ENCODE measurements at places on chromosomes 3 and 15. TPM values are rescaled to one million over a fixed set of nuclear protein-coding genes. Genes with fewer than 3 reads are reported as not detected.

MAP2K1 gene
- 31.3 TPM for total RNA-seq

SCN5A gene
- 118 TPM for total RNA-seq

NAALADL2 gene
- total RNA-seq: 3.2 TPM

LINGO1 gene
- 7.0 TPM for total RNA-seq

Measured in right atrium auricular region (tissue), 2 donors.